T-helper 17 cell (primary cell): ENCODE measurements at places on chromosomes 2 and 18.

- no peak for DNase-seq
These were observed 3.7 kb downstream of the GPR35 start for GRCh38 chr2:240628808-240629618.

GRCh38 chr2:175414191-175414881 is 232.8 kb upstream of the ATP5MC3 start:
- no peak for DNase-seq

- DNase-seq: no peak
These were observed 56.1 kb downstream of the SLC35F5 start for GRCh38 chr2:113700186-113700841.

GRCh38 chr2:28451793-28452533 is 43.9 kb upstream of the PLB1 start:
- no peak for DNase-seq

DNA sequence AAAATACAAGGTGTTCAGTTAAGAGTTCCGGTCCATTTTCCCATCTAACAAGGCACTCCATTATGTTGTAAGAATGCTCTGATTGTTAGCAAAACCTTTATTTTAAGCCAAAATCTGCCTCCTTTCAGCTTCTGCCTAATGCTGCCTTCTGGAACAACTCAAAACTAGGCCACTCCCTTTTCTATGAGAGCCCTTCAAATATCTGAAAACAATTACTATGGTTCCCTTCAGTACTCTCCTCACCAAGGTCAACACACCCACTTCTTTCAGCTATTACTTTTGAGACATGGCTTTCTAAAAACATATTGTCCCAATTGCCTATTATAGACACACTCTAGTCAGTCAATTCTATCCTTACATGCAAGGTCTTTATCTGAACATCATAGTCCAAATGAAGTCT is 429.4 kb downstream of the ERBB4 start:
- DNase-seq: no peak

- no peak for DNase-seq
These were observed 190.2 kb upstream of the APCDD1 start for GRCh38 chr18:10264260-10264659.

DNA sequence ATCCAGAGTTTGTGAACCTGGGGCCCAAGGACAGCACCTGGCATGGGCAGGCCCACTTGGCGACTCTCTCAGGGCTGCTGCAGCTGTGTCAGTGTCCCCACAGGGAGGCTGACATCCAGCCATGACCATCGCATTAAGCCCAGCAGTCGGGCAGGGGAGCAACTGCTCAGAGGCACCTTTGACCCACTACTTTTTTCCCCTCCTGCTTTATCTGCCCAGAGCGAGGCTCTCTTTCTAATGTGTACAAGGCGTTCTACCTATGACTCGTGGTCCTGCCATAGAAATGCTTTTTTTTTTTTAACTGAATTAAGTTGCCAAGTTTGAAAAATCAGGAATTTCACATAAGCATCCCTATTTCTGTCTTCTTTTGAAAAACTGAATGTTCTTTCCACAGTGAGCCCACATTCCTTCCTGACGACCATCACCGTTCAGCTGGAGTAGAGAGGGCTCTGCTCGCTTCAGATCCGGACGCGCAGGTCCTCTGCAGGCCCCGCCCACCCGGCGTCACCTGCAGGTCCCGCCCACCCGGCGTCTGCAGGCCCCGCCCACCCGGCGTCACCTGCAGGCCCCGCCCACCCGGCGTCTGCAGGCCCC is 403 bp upstream of the CLUL1 start:
- no peak for DNase-seq

GRCh38 chr2:178473373-178473772 is 5.0 kb downstream of the FKBP7 start:
- DNase-seq: no peak

DNA sequence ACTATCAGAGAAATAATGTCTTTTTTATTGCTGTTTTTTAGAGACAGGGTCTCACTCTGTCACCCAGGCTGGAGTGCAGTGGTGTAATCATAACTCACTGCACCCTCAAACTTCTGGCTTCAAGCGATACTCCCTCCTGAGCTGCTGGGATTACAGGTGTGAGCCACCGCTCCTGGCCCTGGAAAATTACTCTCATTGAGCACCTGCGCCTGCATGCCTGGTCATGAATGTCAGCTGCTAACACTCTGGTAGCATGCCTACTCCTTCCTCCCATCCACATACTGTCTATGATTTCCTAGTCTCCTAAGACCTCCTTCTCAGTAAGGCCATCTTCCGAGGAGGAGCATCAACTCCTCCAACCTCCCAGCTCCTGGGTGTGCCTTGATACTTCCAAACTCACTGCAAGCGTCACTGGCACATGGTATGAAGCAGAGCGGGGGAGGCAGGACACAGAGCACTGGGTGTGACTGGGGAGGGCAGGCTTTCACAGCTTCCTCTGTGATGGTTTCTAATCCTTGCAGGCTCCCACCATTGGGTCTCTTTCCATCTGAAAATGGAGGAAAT is 1.6 kb upstream of the MAP2 start:
- no peak for DNase-seq

DNA sequence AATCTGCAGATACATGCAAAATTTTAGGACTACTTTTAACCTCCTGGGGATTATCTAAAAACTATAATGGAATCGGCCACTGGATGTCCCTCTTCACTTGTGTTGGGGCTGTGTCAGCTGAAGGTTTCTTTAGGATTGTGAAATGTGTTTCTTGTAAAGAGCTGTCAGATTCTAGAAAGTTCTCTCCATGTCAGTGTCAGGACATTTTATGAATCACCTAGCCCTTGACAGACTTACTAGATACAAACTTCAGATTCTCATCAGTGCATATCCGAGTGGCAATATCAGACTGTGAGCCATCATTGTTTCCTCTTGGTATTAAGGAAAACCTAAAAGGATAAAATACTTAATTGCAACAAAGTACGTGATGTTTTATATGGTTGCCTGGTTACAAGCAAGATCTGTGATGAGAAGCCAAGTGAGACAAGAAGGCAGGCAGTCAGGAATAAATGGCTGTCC is 107.3 kb downstream of the CPS1 start:
- no peak for DNase-seq

GRCh38 chr2:222797871-222798270 is 63.0 kb upstream of the ACSL3 start:
- no peak for DNase-seq

GRCh38 chr2:199765646-199766045 is 85.3 kb downstream of the FTCDNL1 start:
- DNase-seq: no peak

DNA sequence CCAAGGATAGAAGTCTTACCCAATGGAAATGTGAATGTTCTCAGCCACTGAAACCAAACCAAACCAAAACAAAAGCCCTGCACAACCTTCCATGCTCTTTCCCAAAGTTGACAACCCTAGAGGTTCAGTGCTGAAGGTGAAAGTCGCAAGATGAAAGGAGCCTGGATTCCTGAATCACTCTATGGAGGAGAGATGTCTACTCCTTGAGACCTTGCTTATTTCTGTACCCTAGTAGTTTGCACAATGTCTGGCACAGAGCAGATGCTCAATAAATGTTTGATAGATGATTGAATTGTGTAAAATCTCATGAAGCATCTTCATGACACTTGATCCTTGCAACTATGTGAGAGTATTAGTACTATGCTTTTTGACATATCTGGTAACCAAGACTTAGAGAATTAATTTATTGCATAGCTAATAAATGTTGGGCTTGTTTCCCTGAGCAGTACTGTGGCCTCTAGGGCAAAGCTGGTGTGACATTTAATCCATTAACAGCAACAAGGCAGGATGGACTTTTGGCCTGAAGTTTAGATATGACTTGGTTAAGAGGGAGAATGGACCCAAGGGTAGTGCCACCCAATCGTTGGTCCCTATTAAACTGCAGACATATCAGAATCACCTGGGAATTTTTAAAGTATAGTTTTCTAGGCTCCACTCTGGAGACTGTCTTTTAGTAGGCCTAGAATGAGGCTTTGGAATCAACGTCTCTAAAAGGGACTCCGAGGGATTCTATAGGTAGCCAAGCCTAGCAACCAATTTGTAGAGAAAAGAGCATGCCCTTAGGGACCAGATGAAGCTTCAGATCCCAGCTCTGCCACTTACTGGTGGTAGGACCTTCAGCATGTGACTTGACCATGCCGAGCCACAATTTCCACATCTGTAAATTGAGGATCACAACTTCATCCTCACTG is 145.9 kb downstream of the DDX1 start:
- no peak for DNase-seq

GRCh38 chr2:26738481-26738880 is 25.6 kb upstream of the SLC35F6 start:
- DNase-seq: no peak

- no peak for DNase-seq
These were observed 238.8 kb downstream of the CD226 start for GRCh38 chr18:69708844-69709243.

DNA sequence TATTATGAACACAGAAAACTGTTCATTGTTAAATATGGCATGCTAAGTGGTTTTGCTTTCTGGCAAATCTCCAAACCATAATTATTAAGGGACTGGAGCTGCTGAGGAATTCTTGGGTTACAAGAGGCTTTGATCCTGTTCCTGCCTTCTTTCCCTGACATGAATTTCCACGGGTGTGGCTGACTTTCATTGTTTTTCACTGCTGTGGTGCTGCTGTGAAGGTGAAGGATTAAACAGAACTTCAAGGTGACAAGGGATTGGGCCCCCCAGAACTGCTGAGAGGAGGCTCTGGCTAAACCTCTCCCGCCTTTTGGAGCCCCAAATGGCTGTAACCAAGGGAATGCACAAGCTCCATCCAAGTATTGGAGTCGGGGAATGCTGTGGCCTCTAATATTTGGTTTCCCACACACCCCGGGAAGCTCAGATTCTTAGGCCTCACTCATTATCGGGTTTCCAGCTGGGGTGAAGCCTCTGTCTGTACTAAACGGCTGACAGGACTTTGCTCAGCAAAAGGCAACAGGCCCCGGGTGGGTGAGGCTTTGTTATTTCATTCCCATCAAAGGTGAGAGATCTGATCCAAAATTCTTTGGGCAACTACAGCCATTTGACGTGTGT is 29.0 kb upstream of the ZFP36L2 start:
- DNase-seq: no peak

DNA sequence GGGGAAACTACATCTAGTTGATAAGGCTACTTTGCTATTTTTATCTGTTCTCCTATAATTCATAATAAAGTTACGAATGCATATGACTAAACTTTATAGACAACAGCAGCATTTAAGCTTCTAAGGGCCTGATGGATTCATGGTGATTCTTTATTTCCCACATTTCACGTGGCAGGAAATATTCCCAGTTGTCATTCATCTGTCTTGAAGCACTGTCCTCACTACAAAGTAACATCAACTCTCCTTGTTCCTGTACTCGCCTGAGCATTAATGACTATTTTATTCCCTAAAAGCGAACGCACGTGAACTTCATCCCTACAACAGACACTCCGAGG is 2.6 kb downstream of the SATB2 start:
- DNase-seq: no peak

DNA sequence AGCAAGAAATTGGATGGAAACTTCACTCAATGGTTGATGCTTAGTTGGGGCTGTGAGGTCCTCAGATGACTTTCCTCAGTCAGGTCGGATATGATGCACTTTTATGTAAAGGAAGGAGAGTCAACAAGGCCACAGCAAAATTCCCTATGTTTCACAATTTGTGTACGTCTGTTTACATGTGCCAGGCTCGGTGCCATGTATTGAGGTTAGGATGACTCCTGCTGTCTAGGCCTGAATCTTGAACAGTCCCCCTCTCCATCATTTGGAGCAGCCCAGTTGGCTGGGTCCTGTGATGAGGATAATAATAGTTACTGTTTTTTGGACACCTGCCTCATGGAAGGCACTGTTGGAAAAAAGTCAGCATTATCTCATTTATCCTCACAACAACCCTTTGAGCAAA is 43.1 kb downstream of the VSNL1 start:
- DNase-seq: no peak

DNA sequence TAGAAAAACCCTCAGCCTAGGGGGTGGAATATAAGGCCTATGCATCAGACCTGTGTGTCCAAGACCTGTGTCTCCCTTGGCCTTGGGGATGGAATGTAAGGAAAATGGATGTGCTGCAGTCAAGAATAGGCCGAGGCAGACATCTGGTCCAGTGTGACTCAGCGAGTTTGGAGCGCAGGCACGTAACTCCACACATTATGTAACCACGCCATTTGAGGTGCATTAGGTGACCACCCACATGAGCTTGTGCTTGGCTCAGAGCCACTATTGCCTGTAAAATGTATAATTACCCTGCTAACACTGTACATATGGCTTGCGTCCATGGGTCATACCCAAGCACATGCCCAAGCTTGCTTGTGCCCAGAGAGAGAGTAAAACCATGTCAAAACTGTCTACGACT is 580.9 kb upstream of the HNMT start:
- no peak for DNase-seq

GRCh38 chr2:178057179-178057680 is 15.3 kb downstream of the PDE11A start:
- DNase-seq: no peak

- no peak for DNase-seq
These were observed 96.3 kb upstream of the RASGRP3 start for GRCh38 chr2:33380001-33380609.

DNA sequence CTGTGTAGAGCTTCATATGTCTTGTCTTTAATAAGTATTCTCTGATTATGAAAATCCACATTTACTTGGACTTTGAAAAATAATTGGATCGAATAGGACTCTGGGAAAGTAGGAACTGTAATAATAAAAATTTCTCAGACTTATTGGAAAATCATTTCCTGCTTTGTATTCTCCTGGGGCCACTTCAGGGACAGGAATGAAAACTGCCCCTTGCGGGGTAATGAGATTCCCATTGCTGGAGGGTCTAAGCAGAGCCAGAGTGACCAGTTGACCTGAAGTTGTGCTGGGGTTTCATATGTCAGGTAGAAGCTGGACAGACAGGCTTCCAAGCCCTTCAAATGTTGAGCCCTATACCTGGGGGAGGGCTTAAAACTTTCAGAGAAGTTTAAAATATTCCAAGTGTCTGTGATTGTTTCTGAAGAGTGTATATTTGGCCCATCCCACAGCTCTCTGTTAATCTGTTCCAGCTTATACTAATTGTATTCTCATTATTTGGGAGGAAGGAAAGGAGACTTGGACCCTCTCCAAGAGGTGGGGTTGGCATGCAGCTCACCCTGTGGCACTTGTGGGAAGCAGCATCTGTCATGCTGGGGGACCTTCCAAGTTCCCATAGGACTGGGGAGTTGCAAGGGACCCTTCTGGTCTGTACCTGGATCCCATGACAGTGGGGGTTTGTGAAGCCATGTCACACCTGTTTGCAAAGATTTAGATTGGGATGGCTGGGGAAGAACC is 268.7 kb upstream of the ATP5MC3 start:
- no peak for DNase-seq

- no peak for DNase-seq
These were observed 53.4 kb downstream of the ATIC start for GRCh38 chr2:215365184-215365658.

GRCh38 chr2:20633001-20633400 is 17.9 kb downstream of the HS1BP3 start:
- DNase-seq: no peak

DNA sequence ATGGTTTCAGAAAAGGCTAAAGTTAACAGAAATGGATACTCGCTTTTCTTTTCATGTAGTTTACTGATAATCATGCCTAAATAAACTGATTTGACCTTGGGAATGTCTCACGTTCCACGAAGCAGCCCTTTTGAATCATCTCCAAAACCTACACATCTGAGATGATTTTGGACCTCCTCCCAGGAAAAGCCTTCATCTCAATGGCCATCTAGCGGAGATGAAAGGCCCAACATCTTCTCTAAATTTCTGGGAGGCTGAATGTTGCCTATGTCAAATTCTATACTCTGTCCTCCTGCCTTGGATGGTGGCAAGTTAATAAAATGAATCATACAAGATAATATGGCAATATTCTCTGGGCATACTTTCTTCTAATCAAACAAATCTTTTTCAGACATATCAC is 448.5 kb downstream of the ZEB2 start:
- no peak for DNase-seq
